ENCODE measurements at places on chromosomes 5 and 9.

GRCh38 chr5:72659726-72660125, 152.5 kb upstream of the ZNF366 start:
- no peak for DNase-seq

GRCh38 chr5:97111616-97112015, 30.8 kb downstream of the LIX1 start:
- no peak for DNase-seq

DNA sequence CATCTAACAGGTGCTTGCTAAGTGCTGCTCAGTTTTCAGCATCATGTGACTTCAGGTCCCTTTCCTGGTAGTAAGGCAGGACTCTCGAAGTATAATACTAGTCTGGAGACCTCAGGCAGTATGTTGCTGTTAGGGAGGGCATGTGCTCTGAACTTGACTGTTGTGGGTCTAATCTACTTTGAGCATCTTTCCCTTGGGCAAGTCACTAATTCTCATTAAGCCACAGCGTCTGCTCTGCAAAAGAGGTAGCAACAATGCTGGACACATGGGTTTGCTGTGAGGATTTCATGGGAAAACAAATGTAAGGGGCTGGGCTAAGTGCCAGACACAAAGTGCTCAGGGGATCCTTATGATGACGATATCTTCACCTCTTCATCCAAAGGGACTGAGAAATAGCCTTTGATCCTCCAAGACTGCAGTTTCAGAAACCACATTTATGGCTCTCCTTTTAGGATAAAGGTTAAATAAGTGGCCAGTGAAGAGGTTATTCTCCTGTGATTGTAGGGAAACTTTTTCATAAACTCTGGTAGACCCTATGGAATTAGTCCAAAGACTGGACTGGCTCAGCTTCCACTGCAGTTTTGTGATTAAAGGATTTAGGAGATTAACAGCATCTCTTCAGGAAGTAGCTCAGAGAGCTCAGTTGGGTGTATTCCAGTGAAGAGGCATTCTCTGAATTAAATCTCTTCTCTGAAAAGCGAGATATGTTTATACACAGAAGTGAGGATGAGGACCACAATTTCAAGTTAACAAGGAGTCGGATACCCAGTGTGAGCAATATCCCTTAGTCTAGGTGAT, 216.6 kb downstream of the SGCD start:
- DNase-seq = no peak

DNA sequence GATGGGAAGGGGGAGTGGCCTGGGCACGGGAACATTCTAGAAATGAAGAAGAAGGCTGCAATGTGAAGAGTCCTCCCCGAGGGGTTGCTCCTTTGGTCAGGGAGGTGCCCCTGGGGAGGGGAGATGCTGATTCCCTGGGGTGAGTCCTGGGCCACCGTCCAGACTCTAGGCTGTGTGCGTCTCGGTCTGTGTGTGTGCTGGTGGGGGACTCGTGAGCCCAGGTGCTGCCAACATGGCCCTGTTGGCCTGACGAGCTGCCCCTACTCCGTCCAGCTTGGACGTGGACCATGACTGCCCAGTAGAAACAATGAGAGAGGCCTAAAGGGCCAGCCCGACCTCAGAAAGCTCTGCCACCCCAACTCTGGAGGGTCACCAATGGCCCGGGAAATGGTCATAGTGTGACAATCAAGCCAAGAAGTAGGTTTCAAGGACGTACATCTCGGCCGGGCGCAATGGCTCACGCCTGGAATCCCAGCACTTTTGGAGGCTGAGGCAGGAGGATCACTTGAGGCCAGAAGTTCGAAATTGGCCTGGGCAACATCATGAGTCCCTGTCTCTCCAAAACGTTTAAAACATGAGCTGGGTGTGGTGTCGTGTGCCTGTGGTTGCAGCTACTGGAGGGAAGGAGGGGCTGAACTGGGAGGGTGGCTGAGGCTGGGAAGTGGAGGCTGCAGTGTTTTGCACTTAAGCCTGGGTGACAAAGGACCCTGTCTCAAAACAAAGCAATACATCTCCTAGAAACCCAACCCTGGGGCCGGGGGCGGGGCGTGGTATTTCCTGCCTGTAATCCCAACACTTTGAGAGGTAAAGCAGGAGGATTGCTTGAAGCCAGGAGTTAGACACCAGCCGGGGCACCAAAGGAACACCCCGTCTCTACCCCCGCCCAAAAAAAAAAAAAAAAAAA, 17.0 kb downstream of the LHX3 start:
- no peak for DNase-seq

- DNase-seq = no peak
Measured at GRCh38 chr5:134449167-134449566, 37.5 kb upstream of the CDKN2AIPNL start.

GRCh38 chr5:150442699-150443080, 6.8 kb downstream of the RPS14 start:
- DNase-seq = no peak

GRCh38 chr9:136577941-136578625, 32.2 kb upstream of the NOTCH1 start:
- DNase-seq = no peak

DNA sequence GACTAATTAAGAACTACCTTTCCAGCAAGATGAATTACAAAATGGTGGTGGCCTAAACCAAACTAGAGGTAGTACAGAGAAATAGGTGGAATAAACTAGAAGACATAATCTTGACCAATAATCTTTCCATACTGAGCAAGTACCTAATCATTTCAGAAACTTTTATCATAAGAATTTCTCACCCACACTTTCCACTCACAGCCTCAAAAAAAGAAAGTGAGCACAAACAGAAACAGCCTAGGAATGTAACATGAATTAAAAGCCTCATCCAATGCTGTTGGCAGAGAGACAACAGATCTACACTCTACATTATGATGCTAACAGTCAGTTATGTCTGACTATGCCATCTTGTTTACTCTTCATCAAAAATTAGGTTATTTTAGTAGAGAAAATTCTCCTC, 1.3 kb downstream of the RNF38 start:
- DNase-seq = no peak

GRCh38 chr5:16179936-16180788, 571 bp upstream of the MARCHF11 start:
- no peak for DNase-seq

DNA sequence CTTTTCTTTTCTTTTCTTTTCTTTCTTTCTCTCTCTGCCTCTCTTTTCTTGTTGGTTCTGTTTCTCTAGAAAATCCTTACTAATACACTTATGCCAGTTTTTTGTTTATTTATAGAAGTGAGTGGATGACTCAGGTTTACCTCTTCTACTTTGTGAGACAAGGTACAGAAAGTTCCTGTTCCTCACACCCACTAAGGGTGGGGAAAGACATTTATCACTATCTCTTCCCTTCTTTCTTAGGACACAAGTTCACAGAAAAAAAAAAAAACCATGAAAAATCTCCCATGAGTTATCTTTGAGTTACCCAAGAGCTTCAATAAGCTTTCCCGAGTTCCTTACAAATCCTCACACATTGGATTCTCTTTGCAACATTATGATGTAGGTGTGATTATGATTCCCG, 60.9 kb upstream of the CD180 start:
- no peak for DNase-seq

GRCh38 chr9:82720515-82720914, 342.4 kb downstream of the RASEF start:
- no peak for DNase-seq

- no peak for DNase-seq
Measured at GRCh38 chr9:116389541-116390302, 236.1 kb downstream of the PAPPA start.

DNA sequence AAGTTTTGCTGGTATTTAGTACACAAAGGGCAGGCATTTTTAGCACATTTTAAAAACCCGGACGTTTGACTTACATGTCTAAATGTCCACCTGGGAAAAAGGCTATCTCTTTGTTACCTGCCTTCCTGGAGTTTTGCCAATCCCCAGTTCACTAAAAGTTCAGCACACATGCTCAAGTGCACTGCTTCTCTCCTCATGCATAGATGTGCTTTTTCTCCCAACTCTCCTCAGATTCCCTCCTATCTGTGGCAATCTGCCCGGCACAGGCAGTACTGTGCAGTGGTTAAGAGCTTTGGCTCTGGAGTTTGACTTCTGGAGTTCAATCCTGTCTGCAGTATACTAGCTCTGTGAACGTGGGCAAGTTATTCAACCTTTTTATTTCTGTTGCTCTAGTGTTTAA, 8.3 kb upstream of the CCNO start:
- no peak for DNase-seq

GRCh38 chr9:124010303-124010664, 1.3 kb upstream of the LHX2 start:
- DNase-seq = no peak

DNA sequence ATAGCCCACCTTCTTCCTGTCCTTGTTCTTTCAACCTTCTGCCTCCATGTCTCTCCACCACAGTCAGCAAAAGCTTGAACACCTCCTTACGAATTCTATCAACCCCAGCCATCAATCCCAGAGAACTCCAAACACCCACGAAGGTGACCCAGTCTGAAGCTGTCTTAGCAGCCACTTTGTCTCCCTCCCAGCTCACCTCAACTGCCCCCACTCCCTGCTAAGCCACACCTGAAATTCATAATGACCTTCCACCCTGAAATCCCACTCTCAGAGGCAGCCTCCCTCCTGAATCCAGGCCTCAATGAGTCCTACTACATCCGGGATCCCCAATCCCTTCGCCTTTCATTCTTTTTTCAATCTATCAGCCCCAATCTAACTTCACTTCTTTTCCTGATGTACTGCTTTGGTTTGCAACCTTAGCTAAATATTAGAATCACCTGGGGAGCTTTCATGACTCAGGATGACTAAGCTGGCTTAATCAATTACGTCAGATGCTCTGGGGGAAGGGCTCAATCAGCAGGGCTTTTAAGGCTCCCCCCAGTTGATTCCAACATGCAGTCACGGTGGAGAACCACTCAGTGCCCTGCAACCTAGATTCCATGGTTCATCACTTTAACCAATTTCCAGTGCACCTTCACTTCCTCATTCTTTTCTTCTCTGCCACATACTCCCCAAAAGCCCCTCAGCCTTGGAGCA, 32.2 kb downstream of the BHMT start:
- no peak for DNase-seq

DNA sequence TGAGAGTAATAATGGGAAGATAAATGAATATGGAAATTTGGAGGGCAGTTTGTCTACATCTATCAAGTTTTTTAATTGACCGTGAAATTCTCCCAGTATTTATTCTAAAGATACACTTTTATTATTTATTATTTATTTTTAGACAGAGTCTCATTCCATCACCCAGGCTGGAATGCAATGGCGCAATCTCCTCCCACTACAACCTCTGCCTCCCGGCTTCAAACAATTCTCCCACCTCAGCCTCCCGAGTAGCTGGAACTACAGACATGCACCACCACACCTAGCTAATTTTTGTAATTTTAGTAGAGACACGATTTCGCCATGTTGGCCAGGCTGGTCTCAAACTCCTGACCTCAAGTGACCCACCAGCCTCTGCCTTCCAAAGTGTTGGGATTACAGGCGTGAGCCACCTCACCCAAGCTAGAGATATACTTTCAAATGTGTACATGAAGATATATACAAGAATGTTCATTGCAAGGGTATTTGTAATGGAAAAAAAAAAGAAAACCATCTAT, 97.7 kb upstream of the SLC12A2 start:
- DNase-seq = no peak

GRCh38 chr9:78472111-78472510, 175.2 kb downstream of the PSAT1 start:
- no peak for DNase-seq

DNA sequence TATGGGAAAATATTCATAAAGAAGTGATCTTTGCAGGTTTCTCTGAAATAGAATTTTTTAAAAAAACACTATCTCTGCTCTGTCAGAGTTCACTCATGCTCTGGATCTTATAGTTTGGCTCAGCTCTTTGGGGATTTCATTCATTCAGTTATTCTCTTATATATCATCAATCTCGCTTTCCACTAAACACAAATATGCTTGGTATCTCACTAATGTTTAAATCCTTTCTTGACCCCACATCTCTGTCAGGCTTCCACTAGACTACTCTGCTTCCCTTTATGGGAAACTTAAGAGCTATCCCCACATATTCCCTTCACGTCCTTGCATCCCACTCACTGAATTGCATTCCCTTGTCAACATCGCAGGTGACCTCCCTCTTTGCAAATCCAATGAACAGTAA, 396.1 kb downstream of the ENC1 start:
- DNase-seq = no peak

- no peak for DNase-seq
Measured at GRCh38 chr5:9544056-9544455, 1.8 kb downstream of the SEMA5A start.

DNA sequence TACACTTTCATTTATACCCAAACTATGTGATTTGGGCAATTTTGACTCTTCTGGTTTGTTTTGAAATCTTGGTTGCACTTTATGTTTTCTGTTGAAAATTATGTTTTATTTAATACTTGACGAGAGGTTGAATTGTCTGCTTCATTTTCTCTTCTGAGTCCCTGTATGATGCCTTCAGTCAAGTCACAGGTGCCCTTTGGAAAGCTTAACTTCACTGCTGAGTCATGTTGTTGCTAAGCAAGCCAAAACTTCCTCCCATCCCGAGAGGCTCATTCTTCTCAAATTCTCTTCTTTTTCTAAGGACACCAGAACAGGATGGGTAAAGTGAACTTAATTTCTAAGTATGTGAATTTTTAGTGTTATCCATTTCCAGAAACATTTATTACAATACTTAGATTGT, 455.3 kb upstream of the PTGER4 start:
- no peak for DNase-seq

DNA sequence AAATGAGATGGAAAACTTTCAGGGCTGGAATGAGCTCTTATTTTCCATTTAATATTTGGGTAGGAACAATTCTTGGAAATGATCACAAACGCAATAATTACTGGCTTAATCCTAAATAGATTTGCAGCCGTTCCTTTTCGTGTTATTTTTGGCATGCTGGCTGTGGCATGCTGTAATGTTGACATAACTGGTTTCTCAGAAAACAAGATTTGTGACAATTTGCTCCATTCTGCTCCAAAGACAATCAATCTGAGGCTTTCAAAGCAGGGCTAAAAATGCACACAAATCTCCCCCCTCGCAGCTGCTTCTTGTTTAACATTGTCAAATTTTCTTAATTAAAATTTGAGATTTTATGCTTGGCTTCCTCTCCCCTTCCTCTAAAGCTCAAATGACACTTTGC, 151.2 kb downstream of the TTC39B start:
- no peak for DNase-seq

DNA sequence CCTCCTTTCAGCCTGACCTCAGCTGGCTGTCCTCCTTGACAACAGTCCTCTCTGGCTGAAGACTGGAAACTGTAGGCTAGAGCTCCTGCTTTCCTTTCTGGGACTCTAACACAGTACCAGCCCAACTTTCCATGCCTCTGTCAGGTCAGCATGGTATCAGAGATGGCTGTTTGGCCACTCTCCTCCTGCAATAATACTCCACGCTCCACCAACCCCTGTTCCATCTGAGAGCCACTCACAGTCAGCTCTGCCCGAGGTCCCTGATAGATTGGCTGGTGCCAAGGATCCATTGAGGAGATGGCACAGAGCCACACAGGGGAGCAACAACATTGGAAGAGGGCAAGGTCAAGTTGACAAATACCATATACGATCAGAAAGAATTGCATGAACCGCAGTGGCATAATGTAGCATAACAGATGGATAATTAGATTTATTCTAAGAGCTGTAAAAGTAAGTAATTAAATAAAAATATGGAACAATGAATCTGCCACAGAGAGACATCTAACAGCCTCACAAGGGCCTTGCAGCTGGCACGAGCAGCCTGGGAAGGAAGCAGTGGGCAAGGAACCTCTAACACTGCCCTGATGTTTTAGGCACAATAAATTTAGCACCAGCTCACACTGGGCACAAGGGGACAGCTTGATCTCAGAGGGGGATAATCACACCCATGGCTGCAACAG, 94.3 kb upstream of the LRRTM2 start:
- no peak for DNase-seq

GRCh38 chr5:40678026-40678425, 1.7 kb upstream of the PTGER4 start:
- no peak for DNase-seq

GRCh38 chr5:56683733-56684132, 131.6 kb upstream of the MAP3K1 start:
- DNase-seq = no peak
